Lower leg skin (tissue), 4 donors: ENCODE measurements at places on chromosomes 3 and 15.

DNA sequence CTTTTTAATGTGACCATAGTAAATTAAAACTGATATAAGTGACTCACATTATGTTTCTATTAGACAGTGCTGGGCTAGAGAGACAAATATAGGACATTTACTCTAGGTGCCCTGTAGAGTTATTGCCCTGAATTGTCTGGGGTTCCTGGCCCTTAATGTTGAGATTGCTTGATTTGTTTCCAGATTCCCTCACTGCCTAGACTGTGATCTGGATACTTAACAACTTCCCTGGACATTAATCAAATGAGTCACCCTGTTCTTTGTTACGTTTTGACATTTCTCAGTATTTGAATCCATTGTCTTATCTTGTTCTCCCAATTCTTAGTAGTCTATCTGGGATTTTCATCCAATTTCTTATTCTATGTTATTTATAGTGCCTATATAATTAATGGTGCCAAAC is 65.8 kb downstream of the DTWD1 start:
- no peak for DNase-seq

- no peak for DNase-seq
These were observed 143.6 kb upstream of the GRM7 start for GRCh38 chr3:6717026-6717943.

DNA sequence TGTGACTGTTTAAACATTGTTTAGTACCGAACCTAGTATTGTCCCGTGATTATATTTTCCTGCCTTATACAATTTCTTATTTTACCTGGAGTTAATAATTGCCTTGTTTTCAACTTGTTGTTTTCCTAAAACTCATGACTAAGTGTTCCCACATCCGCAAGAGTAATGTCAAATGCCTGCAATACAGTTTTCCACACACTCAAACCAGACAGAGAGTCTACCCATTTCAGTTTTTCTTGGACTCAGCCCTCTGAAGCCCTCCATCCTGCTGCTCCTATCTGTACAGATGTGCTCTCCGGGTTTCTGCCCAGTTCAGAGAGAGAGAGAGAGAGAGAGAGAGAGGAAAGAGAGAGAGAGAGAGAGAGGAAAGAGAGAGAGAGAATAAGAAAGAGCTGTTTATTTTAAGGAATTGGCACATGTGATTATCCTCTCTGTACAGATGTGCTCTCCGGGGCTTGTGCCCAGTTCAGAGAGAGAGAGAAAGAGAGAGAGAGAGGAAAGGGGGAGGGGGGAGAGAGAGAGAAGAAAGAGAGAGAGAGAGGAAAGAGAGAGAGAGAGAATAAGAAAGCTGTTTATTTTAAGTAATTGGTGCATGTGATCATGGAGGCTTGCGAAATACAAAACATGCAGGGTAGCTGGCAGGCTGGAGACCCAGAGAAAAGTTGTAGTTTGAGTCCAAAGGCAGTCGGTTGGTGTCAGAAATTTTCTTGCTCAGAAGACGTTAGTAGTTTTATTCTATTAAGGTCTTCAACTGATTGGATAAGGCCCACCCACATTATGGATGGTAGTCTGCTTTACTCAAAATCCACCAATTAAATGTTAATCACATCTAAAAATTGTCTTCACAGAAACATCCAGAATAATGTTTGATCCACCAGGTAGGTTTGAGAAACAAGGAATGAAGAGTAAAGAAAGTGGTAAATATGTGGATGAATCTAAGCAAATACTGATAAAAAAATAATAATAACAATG is 104.1 kb upstream of the GOLGA8J start:
- DNase-seq, result no peak

DNA sequence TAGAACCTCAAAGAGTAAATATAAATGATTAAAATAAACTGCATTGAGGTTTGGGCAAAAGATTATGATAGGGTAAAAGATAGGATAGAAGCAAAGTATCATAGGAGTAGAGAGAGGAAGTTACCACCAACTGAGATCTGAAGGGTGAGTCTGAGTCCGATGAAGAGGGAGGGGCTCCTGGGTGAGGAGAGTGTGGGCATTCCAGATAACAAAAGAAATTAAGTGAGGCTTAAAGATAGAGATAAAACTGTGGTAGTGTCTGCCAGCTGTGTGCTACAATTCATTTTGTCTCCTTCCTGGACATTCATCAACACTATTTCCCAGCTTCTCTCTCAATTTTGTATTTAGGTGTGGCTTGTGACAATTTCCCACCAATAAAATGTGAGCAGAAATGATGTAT is 343.0 kb upstream of the PLSCR5 start:
- no peak for DNase-seq

DNA sequence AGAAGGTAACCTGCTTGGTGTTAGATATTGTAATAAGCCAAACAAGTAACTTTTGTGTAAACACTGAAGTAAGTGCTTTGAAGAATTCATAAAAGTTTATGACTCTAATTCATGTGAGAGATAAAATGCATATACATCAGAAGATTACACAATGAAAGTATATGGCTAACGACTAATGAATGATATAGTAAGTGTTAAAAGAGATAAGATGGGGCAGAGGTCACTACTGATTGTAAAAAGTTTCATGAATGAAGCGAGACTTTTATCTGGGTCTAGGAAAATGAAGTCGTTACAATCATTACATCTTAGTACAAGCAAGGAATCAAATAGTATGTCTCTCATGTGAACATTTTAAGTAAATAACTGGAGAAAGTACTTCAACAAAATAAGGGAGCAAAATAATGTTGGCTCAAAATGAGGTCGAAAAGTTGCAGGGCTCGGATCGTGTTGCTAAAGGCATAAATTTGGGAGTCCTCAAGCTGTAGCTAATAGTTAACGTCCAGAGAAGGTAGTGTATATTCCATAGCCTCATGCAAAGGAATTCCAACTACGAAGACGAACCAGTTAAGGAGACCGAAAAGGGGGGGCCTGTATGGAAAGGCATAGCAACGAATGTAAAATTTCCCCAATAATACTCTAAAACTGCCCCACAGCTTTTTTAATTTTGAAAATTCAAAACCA is 984 bp upstream of the DUT start:
- DNase-seq, result no peak
